ENCODE measurements at places on chromosomes 11 and 22. TPM values are rescaled to one million over a fixed set of nuclear protein-coding genes. Genes with fewer than 3 reads are reported as not detected.

The FAM227A gene
- 1.00 TPM for total RNA-seq

The CRYBB3 gene
- total RNA-seq = not detected

DNA sequence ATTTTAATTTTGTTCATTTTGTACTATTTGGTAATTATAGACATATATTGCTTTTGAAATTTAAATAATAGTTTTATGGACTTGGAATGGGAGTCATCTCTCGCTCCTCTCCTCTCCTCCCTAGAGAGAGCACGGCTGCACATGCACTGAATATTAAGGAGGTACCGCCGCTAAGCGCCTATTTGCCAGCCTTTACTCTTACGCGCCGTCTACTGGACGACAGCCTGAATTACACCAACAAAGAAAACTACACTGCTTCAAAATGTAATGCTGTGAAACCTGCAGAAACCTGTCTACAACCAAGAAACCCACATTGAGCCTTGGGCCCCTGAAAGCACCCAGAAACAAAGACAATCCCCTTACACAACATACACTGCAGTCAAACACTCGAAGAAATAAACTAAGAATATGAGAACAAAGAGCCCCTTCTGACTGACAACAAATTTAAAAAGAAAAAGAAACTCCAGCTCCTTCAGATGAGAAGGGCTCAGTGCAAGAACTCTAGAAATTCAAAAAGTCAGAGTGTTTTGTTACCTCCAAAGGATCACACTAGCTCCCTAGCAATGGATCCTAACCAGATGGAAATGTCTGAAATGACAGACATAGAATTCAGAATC, 737.2 kb downstream of the LRRC4C start:
- no peak for DNase-seq

DNA sequence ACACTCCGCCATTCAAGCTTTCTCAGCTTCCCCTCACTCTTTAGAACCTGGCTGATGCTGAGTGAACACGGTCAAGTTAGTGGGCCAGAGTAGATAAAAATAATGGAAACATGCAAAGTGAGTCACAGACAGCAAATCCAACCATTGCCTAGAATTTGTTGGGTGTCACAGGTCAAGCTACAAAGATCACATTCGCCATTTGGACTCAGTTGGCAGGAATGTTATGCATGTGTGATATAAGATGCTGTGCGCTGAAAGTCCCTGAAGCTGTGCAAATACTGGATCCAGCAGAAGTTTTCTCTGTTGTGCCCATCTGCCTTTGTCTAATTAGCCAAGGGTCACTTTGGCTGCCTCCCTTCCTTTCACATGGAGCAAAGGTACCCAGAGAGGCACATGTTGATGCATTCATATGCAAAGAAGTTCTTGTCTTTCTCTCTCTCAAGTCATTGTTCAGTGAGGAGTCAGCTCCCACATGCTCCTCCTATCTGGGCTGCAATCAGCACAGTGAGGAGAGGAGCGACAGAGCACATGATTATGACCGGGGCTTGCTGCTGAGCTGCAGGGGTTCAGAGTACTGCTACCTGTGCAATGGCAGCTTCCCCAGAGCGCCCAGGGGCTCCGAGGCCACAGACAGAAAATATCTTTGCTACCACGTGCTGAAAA, 39.7 kb downstream of the FLI1 start:
- DNase-seq = no peak

The RTN4R gene
- 0.48 TPM for total RNA-seq

DNA sequence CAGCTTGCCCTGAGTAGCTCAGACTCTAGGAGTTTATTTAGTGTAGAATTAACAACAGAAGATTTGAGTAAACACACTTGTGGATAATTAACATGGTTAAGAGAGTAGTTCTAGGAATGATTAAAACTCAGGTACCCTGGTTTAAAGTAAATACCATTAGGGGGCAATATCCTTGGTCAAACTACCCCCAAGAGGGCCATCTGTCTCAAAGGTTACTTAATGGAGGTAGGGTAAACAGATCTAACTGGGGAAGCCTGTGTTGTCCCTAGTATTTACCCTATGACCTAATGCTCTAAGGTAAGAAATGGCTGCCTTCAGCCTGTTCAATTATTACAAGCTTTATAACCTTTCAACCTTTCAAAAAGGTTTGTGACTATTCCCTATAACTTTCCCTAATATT, 10.6 kb upstream of the GLYATL1 start:
- no peak for DNase-seq

The GPR137 gene
- total RNA-seq = 24.5 TPM

Data from ovary (tissue), 10 donors.